T47D (cell line): ENCODE measurements at places on chromosomes 4 and X.

DNA sequence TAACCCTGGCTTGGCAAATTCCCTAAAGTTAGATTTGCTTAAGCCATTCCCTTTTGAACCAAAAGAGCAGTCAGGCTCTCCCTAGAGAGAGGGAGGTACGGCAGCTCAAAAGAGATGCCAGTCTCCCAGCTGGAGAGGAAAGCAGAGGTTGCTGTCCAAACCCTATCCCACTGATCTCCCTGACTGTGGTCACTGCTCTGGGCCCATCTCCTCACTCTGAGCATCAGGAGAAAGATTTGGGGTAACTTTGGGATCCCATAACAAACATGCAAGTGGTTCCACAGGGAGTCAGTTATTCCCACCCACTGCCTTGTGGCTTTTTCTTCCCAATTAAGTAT is 17.1 kb downstream of the ACSL1 start:
- DNase-seq: no peak

- no peak for DNase-seq
Measured at GRCh38 chr4:20272411-20272872, 20.7 kb downstream of the SLIT2 start.

DNA sequence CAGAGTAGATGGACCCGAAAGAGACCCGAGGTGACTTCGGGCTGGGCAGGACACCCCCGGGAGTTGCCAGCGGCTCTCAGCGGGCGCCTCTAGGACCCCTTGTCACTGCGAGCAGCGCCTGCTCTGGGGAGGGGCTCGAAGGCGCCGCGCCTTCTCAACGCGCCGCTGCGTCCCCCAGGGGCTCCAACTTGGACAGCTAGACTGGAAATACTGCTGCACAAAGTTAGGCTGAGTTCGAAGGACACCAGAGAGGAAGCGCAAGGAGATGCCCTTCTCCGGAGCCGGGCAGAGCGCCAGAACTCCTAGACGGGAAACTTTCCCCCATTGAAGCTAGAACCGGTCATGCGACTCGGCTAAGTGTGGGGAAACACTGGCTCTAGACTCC is 493 bp upstream of the KCNIP4 start:
- DNase-seq: peak; percentile 38

DNA sequence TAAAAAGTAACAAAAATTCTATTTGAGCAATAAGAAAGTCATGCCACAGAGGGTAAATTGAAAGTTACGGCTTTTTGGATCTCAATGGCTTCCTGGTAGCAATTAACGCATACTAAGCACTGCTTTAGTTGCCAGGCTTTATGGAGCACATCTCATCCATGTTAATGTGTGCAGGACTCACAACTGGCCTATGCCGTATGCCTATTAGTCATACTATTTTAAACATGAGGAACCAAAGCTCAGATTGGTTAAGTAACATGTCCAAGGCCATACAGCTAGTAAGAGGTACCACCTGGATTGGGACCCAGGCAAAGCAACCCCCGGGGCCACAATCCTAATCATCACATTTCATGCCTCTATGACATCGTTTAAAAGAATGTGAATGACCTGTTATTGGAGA is 17.1 kb downstream of the DAPP1 start:
- no peak for DNase-seq

GRCh38 chr4:98851806-98852205 is 77.1 kb downstream of the EIF4E start:
- DNase-seq: no peak

DNA sequence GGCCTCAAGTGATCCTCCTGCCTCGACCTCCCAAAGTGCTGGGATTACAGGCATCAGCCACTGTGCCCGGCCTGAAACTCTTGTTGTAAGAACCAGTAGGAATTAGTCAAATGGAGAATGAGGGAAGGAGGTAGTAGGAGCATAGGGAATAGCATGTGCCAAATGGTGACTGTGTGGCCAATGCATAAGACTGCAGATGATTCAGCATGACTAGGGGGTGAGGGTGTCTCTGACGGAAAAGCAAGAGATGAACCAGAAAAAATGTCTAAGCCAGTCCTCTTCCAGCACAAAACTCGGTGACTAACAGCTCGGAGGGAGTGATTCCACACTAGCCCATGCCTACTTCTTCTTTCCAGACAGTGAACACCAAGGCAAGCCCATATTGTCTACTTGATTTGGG is 58.2 kb upstream of the DUSP21 start:
- no peak for DNase-seq

DNA sequence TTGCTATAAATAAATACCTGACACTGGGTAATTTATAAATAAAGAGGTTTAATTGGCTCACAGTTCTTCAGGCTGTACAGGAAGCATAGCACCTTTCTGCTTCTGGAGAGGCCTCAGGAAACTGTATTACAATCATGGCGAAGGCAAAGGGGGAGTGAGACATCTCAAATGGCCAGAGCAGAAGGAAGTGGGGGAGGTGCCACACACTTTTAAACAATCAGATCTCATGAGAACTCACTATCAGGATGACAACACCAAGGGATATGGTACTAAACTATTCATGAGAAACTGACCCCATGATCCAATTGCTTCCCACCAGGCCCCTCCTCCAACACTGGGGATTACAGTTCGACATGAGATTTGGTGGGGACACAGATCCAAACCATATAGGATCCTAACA is 11.7 kb upstream of the TCEAL9 start:
- no peak for DNase-seq
